ENCODE measurements at places on chromosomes 5 and 9.

DNA sequence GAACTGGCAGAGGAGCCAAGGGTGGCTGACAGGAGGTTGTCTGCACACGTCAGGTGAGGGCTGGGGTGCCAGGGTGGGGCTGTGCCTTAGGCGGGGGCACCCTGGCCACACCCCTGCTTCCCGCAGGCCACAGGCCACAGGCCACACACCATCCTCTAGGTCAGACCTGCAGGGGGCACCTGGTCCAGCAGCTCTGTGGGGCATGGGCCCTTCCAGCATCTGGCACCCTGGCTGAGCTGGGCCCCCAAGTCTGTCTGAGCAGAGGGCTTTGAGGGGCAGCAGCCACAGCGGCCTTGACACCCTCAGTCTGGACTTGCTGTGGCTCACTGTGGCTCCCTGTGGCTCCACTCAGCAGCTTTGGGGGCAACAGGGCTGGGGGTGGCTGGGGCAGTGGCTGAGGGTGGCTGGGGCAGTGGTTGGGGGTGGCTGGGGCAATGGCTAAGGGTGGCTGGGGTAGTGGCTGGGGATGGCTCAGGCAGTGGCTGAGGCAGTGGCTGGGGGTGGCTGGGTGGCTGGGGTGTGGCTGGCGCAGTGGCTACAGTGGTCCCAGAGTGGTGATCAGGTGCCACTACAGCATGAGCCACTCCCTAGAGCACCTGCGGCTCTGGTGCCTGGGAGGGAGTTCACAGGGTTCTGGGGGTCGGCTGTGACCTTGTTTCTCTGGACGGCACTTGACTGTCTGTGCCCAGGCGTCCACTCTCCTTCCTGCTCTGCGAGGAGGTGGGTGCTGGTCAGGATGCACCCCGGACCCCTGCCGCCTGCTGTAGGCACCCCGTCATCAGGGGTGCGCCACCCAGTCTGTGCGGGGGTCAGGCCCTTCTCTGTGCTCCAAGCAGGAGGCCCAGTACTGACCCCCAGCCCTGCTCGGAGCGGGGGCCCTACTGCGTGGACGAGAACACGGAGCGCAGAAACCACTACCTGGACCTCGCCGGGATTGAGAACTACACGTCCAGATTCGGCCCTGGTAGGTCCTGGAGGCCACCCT, 27.1 kb downstream of the NKD2 start:
- no peak for DNase-seq

GRCh38 chr5:28164568-28164967, 1126.2 kb upstream of the CDH9 start:
- no peak for DNase-seq

GRCh38 chr5:40499518-40500273, 180.0 kb upstream of the PTGER4 start:
- no peak for DNase-seq

- no peak for DNase-seq
These were observed 86.8 kb downstream of the MAPKAP1 start for GRCh38 chr9:125620216-125620615.

DNA sequence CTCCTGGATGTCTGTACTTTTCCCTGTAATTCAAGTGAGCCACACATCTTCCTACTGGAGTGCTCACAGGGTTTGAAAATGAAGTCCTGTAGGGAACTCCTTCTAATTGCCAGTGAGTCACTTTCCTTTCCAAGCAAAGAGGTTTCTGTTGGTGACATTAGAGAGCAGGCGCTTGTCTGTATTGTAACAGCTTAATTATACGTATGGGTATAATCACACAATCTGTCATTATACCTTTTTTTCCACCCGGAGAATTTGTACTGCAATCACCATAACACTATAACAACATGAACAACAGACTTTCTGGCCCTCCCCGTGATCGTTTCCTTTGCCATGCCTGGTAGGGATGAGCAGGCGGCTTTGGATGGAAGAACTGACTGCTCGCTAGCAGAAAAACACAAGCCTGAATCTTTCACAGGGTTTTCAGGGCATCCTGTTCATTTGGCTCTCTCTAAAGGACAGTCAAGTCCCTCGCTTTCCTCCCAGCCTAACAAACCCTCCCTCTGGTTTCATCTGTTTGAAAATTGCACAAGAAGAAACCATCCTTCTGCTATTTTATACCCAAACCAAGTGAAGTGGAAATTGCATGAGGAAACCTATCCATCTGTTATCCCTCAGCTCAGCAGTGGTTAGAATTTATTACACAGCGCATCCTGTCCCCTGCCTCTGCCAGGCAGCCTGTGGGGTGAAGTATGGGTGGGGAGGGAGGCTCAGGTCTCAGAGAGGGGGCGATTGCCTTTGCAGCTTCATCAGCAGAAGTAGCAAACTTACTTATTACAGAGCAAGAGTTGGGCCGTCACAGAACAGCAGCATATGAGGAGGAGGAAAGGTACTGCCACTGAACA, 307.0 kb upstream of the TLE4 start:
- DNase-seq: no peak

- no peak for DNase-seq
These were observed 305.4 kb upstream of the MSX2 start for GRCh38 chr5:174418809-174419539.

DNA sequence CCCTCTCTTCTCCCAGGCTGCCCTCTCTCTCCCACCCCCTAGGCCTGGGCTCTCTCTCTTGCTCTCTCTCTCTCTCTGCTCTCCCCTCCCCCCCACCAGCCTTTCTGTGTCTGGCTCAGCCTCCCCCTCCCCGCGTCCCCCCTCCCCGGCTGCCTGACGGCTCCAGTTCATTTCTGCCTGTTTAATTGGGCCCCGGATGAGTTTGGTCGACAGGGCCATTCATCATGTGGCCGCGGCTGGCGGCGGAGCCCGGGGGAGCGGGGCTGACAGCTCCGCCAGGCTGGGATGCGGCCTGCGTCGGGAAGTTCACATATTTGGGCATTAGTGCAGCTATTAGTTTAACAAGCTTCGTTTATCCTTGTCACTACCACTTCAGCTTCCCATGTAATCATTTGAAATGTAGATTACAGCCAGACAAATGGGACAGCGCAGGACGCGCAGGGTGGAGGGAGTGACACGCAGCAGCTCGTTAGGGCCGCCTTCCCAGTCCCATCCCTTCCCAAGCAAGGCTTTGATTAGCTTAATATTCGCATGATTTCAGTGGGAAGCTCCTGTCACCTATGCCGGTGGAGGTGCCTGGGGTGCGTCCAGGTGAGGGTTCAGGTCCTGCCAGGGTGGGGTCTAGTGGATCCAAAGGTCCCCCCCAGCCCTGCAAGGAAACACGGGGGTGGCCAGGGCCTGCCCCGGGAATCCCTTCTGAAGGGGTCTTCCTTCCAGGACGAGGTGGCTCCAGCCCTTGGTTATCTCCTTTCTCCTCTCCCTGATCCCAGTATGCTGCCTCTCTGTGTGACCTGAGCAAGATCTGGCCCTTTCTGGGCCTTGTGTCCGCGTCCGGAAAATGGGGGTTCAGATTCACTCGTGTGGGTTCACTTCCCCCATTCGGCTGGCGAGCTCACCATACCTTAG, 214.8 kb downstream of the PAX5 start:
- DNase-seq: no peak

DNA sequence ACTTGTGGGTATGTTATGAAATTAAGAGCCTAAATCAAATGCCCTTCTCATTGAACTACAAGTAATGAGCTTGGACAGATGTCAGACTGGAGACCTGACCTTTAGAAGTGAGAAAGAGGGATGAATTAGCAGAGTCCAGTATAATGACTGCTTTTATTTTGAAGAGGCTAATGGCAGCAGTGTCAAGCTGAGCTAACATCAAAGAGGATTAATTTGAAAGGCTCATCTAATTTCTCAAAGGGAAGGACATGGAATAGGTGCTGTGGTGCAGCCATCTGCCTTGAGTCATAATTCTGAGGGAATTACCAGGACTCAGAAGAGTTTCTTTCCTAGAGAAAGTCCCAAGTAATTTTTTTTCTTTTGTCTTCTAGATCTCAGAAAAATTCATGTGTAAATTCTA, 57.6 kb downstream of the FAM81B start:
- no peak for DNase-seq

- no peak for DNase-seq
These were observed 193.7 kb upstream of the NREP start for GRCh38 chr5:111950660-111951059.

- no peak for DNase-seq
These were observed 26.5 kb downstream of the SPINK5 start for GRCh38 chr5:148090146-148090772.

- DNase-seq: no peak
These were observed 700.6 kb downstream of the SEMA5A start for GRCh38 chr5:8845296-8845695.

- DNase-seq: no peak
These were observed 21.6 kb downstream of the DMRT2 start for GRCh38 chr9:1071730-1072129.

DNA sequence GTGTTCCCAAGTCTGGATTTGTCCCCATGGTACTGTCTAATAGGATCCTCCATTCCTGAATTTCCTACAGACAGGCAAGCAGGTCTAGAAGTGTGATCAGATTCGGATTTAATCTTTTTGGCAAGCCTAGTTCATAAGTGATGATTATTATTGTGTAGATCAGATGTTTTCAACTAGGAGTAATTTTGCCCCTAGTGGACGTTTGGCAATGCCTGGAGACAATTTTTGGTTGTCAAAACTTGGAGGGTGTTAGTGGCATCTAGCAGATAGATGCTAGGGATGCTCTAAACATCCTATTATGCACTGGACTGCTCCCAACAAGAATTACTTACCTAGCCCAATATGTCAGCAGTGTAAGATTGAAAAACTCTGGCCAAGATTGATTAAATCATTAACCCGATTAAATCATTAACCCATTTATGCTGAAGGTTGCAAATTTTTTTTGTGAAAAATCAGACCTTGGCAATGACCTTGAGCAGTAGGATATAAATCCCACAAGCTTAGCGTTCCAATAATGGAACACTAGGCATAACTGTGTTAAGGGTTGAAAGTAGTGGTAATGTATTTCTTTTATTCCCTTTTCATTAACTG, 28.2 kb downstream of the TCERG1 start:
- DNase-seq: no peak

GRCh38 chr5:143222287-143223231, 180.9 kb downstream of the NR3C1 start:
- DNase-seq: peak; percentile 21

- no peak for DNase-seq
These were observed 13.0 kb downstream of the NDST1 start for GRCh38 chr5:150520747-150521521.

- no peak for DNase-seq
These were observed 279.4 kb downstream of the CDH10 start for GRCh38 chr5:24365406-24365805.

- DNase-seq: no peak
These were observed 422.7 kb downstream of the TLE1 start for GRCh38 chr9:81266674-81267073.

- DNase-seq: peak; percentile 2
These were observed 488 bp downstream of the SKIC3 start for GRCh38 chr5:95554331-95554646.

DNA sequence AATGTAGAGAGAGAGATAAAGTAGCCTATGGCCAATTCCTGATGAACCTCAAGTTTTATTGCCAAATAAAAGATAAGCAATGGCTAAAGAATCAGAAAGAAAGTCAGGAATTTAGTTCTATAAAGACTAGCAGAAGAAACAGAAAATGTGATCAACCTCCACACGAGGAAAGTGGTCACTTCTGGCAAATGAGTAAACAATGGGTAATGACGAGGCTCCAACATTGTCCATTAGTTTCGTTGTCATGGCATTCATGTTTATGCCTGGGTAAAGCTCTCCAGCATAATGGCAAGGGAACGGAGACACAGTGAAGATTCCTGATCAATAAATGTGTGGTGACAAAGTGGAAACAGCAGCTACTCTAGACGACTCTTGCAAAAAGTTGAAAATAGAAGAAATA, 341.8 kb upstream of the CTNND2 start:
- no peak for DNase-seq

DNA sequence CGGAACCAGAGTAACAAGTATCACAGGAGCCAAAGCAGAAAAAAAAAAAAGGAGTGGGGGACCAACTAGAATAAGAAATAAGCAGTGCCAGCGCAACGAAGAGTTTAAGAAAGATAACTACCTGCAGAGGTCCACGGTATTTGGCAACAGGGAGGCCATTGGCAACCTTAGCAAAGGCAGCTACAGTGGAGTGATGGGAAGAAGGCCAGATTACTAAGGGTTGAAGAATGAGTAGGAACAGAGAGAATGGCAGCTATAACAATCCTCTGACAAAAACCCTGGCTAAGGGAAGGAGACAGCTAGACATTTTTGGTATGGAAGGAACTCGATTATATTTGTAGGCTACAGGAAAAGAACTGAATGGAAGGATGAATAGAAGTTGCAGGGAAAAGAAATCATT, 93.4 kb upstream of the DMAC1 start:
- no peak for DNase-seq

- DNase-seq: no peak
These were observed 18.3 kb downstream of the MARCHF3 start for GRCh38 chr5:127011961-127012644.

DNA sequence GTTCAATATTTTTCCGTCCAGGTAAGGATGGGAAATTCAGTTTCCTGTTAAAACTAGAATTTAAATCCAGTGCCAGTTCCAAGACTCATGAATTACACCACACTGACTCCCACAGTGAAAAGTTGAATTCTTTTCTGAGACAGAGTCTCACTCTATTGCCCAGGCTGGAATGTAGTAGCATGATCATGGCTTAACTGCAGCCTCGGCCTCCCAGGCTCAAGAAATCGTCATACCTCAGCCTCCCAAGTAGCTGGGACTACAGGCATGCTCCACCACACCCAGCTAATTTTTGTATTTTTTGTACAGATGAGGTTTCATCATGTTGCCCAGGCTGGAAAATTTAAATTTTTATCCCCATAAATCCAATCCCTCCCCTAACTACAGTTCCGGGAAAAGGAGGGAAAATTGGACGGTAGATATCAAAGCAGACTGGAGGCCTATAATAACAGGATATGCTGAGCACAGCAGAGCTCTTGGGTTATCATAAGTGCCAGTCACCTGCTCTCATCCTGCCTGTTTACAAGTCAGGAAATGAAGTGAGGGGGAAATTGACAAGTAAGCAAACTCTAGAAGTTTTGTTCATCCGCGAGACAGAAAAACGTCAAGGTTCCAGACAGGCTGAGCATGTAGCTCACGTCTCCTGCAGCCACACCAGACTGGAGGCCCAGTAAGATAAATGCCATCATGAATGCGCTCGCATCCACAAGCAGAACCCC, 105.7 kb downstream of the UGCG start:
- DNase-seq: no peak

DNA sequence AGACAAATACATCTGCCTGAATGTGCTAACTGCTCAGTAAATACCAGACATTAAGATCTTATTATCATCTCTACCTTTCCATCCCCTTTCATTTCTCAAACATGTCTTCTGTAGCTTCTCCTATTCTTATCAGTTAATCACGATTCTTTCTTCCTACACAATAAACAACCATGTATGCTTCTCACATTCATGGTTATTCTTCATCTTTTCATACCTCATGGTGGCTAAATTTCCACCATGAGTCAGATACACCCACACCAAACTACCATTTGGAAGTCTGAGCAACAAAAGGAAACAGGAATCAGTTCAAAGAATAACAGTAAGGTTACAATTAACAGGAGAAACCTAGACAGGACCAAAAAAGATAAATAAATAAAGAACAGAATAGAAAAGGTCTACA, 7.7 kb downstream of the ZNF622 start:
- no peak for DNase-seq
